ENCODE measurements at places on chromosomes 1 and 21. TPM values are rescaled to one million over a fixed set of nuclear protein-coding genes. Genes with fewer than 3 reads are reported as not detected.

DNA sequence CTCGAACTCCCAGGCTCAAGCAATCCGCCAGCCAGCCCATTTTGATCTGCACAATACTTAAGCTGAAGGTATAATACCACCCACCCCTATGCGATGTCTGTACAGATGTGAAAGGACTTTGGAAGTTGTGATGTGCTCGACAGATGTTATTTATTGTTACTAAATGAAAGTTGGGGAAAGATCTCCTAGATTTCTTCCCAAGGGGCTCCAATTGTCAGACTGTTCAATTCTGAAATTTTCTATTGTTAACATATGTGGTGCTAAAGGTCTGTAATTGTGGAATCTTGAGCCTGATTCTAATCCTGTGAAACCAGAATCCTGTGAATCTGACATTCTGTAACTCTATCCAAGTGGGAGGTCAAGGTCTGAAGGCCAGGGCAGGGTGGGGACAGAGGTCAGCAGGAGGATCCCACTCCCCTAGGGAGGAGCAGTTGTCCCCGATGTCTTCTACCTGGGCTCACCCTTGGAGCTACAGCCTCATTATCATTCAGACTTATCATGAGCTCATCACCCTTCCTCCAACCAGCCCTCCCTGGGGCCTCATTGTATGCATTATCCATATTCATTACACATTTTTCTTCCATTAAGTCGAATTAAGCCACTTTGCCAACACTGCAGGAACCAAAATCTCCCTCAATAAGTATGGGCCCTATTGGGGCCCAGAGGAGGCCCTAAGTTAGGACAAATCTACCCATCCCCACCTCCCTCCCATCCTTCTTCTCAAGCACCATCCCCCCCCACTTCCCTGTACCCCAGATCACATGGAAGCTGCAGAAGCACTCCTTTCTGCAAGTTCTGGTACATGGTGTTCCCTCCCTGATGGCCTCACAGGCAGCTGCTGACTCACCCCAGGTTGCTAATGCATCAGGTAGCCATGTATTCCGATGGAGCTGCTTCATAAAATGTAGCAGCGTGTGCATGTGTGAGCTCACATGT, 32.3 kb downstream of the SHISAL2A start:
- no peak for DNase-seq

DNA sequence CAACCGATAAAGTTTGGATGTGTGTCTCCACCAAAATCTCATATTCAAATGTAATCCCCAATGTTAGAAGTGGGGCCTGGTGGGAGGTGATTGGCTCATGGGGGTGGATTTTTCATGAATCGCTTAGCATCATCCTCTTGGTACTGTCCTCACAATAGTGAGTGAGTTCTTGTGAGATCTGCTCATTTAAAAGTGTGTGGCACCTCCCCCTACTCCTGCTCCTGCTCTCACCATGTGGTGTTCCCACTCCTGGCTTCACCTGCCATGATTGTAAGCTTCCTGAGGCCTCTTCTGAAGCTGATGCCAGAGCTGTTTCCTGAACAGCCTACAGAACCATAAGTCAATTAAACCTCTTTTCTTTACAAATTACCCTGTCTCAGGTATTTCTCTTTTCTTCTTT, 28.2 kb upstream of the PRDX6 start:
- DNase-seq = no peak

DNA sequence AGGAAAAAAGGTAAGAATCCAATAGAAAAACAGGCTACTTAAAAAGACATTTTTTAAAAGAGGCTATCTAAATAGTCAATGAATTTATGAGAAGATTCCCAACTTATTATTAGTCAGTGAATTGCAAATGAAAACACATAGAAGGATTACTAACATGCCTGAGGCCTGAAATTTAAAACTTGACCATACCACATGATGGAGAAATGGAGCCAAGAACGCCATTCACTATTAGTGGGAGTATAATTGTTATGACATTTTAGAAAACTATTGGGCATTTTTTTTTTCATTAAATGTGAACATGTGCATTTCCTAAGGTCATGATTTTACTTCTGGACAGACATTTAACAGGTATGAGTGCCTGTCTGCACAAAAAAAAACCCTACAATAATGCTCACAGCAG, 24.8 kb upstream of the OR2B11 start:
- DNase-seq = no peak

Gene TAL1
- total RNA-seq = 2.5 TPM

- no peak for DNase-seq
Measured at GRCh38 chr1:109083923-109084322, 6.6 kb upstream of the TMEM167B start.

- DNase-seq = no peak
Measured at GRCh38 chr1:248857201-248857600, 1.7 kb downstream of the ZNF692 start.

Gene OR2T6
- total RNA-seq = not detected

Gene XCL2
- total RNA-seq = not detected

Gene NECTIN4
- not detected for total RNA-seq

DNA sequence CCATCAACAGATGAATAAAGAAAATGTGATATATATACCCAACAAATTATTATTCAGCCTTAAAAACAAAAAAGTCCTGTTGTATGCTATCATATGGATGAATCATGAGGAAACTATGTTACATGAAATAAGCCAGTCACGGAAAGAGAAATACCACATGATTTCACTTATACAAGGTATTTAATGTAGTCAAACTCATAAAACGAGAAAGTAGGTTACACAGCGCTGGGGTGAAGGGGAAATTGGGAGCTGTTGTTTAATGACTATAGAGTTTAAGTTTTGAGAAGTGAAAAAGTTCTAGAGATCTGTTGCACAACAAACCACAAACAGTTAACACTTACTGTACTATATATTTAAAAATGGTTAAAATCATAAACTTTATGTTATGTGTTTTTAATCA, 58.5 kb downstream of the SLC25A24 start:
- DNase-seq = no peak

Gene LRRC3
- total RNA-seq = 5.3 TPM

GRCh38 chr1:227892489-227893299, 55.0 kb downstream of the WNT9A start:
- peak; percentile 89 for DNase-seq

GRCh38 chr1:32341971-32342370, 5.9 kb upstream of the MARCKSL1 start:
- DNase-seq = no peak

GRCh38 chr1:3271866-3272265, 182.6 kb upstream of the ARHGEF16 start:
- no peak for DNase-seq

DNA sequence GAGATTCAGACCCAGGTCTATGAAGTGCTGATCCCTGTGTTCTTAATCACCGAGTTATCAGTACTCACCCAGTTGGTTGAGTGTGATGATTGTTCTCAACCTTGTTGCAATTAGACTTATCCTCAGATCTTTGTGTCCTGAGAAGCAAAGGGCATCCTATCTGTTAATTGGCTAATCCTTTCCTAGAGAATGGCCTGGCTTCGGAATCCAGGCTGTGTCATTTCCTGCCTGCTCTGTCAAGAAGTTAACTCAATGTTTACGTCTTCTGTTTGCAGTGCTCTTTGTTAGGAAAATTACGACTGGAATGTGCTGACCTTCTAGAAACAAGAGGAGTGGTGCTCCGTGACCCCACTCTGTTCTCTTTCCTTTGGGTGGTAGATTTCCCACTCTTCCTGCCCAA, 14.7 kb downstream of the GAS5 start:
- no peak for DNase-seq

Gene PLXNA2
- 19.8 TPM for total RNA-seq

GRCh38 chr1:86865973-86866637, 47.8 kb downstream of the SELENOF start:
- no peak for DNase-seq

GRCh38 chr1:228846952-228847351, 111.7 kb downstream of the RHOU start:
- DNase-seq = peak; percentile 60

- DNase-seq = no peak
Measured at GRCh38 chr1:230787471-230787870, 40.3 kb downstream of the CAPN9 start.

- no peak for DNase-seq
Measured at GRCh38 chr1:17611991-17612390, 72.5 kb downstream of the ARHGEF10L start.

DNA sequence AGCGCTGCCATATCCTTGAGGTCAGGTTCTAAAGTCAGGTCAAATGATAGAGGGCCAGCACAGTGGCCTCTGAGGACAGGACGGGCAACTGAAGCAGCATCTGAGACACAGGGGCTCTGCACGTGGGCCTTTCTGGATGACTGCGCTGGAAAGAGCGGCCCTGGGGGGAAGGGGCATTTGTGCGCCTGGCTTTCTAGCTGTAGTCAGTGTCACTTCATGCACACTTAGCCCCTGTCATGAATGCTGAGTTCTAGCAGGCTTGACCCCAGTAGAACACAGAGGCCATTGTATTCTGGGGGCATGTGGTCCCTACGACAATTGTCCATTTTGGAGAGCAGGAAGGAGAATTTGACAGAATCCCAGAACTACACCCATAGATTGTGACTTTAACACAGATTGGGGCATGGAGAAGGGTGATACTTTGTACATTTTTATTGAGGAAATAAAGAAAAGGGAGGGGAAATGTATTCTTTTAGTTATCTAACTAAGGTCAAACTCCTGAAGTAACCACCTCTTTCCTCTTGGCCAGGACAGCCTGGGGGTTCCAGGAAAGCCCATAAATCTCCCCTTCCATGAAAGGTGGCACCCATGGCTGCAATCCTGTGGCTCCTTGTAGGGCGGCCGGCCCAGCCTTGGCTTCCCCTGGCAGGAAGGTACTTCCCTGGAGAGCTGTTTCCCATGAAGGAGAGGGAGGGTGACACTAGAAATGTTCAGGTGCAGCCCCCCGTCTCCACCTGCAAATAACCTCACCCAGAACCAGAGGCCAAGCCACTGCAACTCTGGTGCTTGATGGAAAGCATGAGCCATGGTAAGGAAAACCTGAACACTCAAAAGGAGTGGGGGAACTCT, 34.4 kb downstream of the NTPCR start:
- no peak for DNase-seq

DNA sequence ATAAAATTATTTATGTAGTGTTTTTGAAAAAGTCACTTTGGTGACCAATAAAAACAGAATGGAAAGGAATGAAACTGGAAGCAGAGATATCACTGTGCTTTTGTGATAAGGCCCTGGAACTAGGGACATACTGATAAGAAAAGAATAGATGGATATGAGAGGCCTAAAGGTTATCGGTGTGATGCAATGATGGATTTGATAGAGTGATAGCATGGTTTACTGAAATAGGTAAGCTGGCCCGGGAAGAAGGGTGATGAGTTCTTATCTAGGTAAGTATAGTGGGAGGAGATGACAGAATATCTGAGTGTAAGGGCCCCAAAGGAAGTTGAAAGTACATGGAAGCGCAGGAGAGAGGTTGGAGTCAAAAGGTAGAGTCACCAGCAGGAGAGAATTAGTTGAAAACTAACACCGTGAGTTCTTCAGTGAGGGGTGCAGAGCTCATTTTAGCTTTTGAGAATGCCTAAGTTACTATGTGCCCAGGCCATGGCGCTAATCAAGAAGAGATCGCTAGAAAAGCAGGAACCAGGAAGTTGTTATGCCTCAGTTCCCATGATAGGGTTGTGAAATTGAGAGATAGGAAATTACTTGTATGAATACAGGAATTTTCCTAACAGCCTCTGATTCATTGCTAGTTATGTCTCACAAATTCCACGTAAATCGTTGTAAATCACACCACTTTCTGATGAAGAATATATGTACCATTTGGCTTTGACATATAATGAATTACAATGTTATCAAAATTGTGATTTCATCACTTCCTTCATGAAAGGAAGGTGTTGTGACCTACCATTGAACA, 115.3 kb downstream of the PLA2G4A start:
- DNase-seq = no peak

Gene GBP6
- total RNA-seq = under 0.01 TPM

- no peak for DNase-seq
Measured at GRCh38 chr21:41928621-41929220, 25.1 kb downstream of the C2CD2 start.

Gene BTBD19
- 4.2 TPM for total RNA-seq

- DNase-seq = peak; percentile 75
Measured at GRCh38 chr1:245278846-245279245, 124.1 kb downstream of the KIF26B start.

Gene PGLYRP3
- total RNA-seq = not detected

GRCh38 chr1:76250271-76250670, 175.7 kb downstream of the ST6GALNAC3 start:
- no peak for DNase-seq

DNA sequence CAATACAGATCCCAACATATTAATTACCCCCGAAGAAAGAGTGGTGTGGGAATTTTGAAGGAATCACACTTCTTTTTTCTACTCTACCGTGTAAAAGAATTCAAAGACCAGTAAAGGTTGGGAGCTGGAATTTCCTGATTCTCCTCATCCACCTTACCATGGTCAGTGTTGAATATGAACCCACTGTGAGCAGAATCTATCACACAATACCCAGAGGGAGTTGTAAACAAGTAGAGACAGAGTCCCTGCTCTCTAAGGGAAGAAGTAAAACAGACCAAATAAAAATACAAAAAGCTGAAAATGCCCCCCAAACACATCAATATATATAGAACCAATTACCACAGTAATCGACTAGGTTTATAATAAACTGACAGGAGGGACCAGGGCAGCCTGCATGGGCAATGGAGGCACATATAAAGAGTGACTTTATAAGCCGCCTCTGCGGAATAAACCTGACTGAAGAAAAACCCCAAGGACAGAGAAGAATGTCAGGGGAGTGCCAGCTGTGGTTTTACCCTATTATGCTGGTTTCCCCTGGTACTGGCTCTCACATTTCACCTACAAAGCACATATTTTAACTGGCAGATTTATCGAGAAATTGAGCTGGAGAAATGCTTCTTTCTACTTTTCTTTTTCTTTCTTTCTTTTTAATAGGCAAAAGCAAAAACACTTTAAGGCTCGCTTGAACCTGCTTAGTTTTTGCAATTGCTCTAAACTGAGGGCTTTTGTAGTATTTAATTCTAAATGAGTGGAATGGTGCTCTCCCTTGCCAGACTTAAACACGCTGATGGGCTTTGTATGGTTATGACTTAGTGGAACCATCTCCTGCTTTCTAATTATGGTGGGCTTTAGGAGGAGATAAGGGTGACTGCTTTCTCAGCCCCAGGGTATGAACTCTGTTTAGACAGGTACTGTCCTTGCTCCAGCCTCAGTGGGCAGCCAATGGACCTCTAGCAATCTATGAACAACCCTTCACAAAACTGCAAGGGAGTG, 244.8 kb downstream of the ASTN1 start:
- no peak for DNase-seq

Gene NME7
- total RNA-seq = 14.6 TPM

DNA sequence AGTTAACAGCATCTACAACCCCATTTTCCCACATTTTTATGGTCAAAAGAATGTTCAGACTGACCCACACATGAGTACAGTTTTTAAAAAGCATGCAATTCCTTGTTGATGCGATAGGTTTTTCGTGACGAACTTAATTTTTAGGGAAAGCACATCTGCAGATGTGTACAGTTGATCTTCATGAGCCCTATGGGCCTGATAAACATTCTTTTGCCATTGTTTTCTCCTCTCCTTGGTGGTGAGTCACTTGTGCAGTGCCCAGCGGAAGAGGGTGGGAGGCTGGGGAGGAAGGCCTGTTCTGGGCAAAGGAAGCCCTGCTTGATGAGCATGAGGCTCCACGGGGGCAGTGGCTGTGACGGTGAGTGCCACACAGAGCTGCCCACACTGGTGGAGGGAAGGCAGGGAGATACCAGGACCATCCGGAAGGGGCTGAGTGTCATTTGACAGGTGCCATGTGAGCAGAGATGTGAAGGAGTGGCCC, 5.3 kb downstream of the ARF1 start:
- no peak for DNase-seq

Gene FAM167B
- 6.7 TPM for total RNA-seq

Data from esophagus muscularis mucosa (tissue), 4 donors.